ENCODE measurements at places on chromosomes 5 and 9.

GRCh38 chr9:99193466-99193821 lies 28.3 kb downstream of the ALG2 start:
- no peak for DNase-seq

DNA sequence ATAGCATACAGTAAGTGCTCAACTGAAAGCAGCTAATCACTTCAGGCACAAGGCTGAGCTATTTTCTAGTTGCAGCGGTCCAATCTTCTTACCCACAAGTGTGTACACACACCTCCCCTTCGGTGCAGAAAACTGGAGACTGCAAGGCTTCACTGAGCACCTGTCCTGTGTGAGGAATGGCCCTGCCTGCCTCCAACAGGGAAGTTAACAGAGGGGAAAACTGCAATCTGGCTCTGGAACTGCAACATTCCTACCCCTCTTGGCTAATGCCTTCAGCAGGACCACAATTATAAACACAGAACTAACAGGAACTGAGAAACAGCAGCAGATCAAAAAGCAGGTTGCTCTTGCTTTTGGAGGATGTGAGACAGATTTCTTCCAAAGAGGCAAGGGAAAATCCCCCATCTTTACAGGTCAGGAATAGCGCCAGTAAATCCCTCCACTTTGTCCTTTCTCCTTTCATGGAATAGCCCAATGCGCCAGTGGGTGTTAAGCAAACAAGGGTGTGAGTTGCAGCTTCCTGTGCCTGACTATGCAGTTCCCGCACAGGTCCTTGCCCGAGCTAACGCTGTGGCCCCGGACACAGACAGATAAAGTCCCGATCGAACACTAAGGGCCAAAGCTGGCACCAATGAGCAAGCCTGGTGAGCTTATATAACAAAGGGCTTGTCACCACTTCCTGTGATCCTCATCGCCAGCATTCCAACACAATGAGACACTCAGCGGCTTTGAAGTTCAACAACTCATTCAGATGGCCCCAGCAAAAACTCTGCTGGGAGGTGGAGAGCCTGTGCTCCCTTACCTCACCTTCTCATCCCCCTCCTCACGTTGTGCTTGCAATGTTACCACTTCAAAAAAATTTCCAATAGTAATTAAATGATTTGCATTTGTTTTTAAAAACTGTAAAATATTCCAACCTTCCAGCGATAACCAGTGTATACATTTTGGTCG lies 21.5 kb downstream of the SHB start:
- DNase-seq = no peak

DNA sequence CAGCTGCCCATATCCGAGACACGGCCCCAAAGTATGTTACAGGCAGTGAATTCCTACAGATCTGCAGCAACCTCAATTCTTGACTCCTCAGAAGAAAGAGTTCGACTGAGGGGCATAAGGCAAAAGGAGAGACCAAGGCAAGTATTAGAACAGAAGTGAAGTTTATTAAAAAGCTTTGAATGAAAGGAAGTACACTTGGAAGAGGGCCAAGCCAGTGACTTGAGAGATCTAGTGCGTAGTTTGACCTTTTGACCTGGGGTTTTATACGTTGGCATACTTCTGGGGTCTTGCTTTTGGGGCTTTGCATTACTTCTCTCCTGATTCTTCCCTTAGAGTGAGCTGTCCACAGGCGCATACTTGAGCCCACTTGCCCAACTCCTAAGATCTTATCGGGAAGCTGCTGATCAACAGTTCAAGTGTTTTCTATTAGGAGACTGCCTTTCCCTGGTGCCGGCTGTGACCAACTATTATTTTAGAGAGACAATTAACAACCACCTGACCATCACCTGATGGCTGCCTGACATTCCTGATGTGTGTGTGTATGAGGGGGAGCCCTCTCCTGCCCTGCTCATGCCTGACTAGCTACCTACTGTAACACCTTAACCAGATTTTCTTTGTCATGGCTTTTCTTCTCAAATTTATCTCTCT lies 1.5 kb upstream of the DEPDC1B start:
- DNase-seq = no peak

DNA sequence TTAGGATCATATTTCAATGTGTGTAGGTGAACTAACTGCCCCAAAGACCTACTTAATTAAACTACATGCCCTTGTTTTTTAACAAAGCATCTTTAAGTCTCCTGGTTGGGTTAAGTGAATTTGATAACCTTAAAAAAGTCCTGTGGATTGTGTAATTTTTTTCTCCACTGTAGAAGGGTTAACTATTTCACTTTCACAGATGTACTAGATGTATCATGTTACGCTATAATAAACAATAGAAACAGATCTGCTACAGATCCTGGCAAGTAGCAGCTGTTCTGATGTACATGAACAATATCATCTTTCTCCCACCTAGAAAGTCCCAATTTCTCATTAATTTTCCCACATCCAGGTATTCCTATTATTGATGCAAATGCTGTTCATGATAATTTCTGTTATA lies 18.9 kb downstream of the KIF24 start:
- DNase-seq = no peak

GRCh38 chr5:172156541-172156994 lies 31.5 kb downstream of the STK10 start:
- no peak for DNase-seq

DNA sequence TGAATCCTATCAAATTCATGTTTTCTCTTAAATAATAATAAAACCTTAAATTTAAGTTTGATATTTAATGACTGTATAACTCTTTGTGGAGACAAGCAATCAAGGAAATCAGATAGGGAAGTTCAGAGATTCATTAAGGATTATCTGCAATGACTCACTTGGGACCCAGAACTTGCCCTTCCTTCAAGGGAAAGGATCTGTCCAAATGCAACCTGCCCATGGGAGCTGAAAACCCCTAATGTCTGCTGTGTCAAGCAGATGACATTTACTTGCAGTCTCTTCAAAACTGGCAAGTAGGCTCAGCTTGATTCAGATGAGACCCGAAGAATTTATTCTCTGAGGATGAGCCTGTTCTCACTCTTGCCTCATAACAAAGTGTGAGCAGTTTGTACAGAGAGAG lies 1577.6 kb downstream of the EFNA5 start:
- DNase-seq = no peak

DNA sequence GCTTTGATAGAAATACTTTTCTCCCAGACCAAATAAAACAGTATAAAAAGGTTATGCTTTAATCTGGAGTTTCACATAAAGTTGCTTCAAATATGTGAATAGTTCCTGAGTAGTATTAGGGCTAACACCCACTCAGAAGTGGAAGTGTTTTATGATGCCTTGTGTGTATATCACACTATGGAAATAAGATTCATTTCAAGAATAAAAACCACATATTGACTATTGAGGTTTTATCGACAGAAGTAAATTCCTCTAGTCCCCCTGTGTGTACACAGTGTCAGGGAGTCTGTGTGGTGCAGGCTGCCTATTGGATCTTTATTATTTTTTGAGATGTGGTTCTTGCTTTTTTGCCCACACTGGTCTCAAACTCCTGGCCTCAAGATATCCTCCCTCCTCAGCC lies 20.8 kb upstream of the LRRTM2 start:
- no peak for DNase-seq

- DNase-seq = no peak
Measured at GRCh38 chr5:151005187-151005949, 15.0 kb upstream of the GPX3 start.

GRCh38 chr9:108855529-108855886 lies 278 bp downstream of the ACTL7B start:
- no peak for DNase-seq

DNA sequence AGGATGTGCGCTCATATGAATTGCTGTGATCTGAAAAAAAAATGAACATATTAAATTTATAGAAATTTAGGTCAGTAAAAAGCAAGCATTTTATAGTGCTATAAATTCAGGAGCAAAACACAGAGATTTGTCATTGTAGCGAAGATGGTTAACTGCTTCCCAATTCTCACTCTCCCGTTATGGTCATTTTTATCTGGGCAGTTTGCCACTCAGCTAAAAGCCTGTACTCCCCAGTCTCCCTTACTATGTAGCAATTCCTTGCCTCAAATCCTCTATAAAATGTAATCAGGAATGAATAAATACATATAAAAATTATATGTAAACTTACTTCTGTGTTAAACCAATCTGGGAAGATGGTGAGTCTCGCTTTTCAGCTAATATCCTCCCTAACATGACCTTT lies 471.5 kb downstream of the HINT1 start:
- no peak for DNase-seq

- DNase-seq = no peak
Measured at GRCh38 chr9:93579711-93580516, 3.5 kb downstream of the PHF2 start.

DNA sequence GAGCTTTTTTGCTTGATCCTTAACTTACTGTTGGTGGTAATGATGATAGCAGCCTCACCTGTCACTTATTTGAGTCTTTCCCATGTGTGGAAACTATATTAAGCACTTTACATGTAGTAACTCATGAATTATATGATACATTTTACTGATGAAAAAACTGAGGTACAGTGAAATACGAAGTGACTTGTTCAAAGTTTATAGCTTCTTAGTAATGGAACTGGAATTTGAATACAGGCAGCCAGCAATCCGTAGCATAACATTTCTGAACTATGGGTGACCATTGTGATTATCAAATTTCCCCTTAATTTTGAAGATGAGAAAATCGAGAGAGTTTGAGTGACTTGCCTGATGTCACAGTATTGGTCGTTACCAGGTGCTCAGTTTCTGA lies 17.3 kb downstream of the SCAMP1 start:
- no peak for DNase-seq

DNA sequence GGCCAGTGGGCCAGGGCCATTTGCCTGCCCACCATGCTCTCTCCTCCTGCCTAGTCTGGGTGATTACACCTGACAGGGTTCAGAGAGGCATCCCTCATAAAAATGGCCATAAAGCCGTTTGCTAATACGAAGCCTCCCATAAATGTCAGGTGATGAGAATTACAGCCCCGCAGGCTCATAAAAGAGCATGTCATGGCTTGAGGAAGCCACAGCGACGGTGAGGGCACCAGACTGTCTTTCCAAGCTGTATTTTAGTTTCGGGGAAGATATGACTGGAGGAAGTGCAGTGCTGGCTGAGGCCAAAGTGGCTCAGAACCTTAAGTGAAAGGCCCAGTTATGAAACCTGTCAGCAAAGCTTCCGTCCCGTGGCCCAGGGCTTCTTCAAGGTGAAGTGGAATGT lies 18.5 kb upstream of the TCERG1 start:
- no peak for DNase-seq

- DNase-seq = no peak
Measured at GRCh38 chr5:16726538-16726946, 109.7 kb upstream of the RETREG1 start.

DNA sequence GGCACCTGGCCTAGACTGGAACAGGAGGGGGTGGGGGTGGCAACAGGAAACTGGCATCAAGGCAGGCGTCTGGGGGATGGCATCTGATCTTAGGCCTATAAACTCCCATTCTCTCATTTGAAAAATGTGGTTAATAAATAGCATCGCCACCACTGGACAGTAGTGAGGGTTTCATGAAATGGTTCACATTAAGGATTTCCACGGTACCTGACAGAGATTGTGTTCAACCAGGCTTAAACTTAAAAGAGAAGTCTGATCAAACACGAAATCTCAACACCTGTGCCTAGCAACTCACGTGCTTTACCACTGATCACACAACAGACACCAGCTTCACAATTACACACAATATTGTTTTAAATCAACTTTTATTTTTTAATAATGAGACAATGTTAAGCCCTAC lies 3.0 kb downstream of the DENND1A start:
- DNase-seq = no peak

DNA sequence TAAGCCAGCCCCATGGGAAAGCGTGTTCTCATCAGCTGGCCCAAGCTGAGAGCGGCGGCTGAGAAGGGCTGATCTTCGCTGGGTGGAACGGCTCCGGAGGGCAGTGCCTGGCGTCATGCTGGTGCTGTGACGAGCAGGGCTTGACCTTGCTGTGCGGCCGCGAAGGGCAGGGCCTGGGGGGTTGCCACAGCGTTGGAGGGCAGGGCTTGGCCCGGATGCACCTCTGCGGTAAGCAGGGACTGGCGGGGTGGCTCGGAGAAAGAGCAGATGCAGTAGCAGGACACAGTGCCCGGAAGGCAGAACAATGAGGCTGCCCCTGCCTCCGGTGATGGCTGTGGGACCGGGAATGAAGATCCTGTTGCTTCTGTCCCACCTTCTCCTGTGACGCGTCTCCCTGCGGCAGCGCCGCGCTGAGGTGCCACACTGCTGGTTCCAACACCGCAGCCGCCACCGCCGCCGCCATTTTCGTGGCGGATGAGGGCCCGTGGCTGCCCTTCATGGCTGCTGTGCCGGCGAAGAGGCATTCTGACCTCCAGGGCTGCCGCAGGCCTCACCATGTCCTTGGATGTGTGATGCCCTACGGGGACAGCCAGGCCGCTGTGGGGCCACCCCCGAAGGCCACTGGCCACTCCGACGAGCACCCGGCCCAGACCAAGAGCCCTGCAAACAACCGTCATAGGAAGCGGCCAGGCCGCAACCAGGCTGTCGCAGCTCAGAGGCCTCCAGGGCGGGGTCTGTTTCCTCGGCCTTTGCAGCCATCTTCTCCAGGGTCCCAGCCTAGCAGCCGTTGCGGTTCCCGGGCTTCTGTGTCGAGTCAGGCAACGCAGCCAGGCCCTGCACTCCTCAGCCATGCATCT lies 890.5 kb upstream of the CTNND2 start:
- no peak for DNase-seq

DNA sequence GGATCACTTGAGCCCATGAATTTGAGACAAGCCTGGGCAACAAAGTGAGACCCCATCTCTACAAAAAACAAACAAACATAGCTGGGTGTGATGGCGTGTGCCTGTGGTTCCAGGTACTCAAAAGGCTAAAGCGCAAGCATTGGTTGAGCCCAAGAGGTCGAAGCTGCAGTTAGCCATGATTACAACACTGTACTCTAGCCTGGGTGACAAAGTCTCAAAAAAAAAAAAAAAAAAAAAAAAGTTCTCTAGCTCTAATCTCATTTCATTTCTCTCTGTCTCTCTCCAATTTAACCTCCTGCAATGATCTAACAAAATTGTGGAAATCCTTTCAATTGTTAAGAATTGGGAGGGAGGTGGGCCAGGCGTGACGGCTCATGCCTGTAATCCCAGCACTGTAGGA lies 33.3 kb downstream of the LPAR1 start:
- DNase-seq = no peak

GRCh38 chr5:146052780-146053179 lies 52.6 kb downstream of the PLAC8L1 start:
- no peak for DNase-seq

DNA sequence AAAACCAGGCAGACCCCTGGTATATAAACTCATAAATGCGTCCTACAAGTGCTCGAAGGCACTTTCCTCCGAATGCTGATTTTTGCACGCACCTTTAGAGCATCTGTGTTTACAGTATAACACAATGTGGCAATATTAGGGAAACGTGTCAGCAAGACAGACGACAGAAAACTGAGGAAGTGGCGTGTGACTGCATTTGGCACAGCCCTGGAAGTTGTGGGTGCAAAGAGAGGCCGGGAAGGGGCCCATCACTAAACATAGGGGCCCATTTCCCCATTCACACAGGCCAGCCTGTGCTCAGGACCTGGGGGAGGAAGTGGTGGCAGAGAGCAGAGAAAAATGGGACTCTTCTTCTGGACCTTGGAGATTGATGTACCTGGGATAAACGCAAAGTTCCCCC lies 48.2 kb downstream of the RASGEF1C start:
- DNase-seq = no peak

Measured in activated T-helper 1 cell treated with Interleukin-2 at 50 U/mL for 16 hours (primary cell).